ENCODE measurements at places on chromosomes 7 and 10. TPM values are rescaled to one million over a fixed set of nuclear protein-coding genes. Genes with fewer than 3 reads are reported as not detected.

DNA sequence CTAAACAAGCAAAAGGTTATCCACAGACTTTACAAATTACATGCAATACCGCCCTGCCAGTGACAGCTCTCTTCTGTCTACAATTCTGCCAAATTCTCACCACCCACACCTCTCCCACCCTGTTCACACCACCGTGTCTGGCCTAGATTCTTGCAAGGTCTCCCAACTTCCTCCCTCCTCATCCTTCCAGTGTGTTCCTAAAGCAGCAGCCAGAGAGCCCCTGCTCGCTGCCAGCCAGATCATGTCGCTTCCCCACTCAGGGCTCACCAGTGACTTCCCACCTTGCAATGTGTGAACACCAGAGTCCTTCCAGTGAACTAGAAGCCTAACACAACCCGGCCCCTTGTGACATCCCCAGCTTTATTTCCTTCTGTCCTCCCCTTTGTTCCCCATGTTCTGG, 121.6 kb downstream of the HECW1 start:
- no peak for DNase-seq

DNA sequence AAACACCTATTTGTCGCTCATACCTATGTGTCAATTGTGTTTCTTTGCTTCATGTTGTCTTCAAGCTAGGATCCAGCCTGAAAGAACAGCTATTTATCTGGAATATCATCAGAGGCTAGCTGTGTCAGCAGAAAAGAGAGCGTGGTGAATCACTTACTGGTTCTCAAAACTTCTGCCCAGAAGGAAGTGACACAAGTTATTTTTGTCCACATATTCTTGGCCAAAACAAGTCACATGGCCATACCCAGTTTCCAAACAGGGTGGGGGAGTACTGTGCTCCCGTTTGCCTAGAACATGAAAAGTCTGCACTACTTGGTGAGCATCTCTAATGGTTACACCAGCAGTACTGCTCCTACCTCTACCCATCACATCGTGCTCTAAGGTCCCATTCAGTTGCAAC, 160.9 kb upstream of the CSTF2T start:
- no peak for DNase-seq

GRCh38 chr7:41383596-41383995, 319.3 kb downstream of the INHBA start:
- DNase-seq, result no peak

- no peak for DNase-seq
These were observed 22.2 kb upstream of the BAIAP2L1 start for GRCh38 chr7:98423043-98423442.

GRCh38 chr10:131127610-131128009, 183.9 kb downstream of the TCERG1L start:
- no peak for DNase-seq

OIT3 gene
- total RNA-seq, result not detected

SORCS3 gene
- 1.1 TPM for total RNA-seq
